AG08396 (cell line): ENCODE measurements at places on chromosomes 12 and 14.
A peak's percentile ranks its signal among the peaks of the same experiment; 100 is the strongest.

DNA sequence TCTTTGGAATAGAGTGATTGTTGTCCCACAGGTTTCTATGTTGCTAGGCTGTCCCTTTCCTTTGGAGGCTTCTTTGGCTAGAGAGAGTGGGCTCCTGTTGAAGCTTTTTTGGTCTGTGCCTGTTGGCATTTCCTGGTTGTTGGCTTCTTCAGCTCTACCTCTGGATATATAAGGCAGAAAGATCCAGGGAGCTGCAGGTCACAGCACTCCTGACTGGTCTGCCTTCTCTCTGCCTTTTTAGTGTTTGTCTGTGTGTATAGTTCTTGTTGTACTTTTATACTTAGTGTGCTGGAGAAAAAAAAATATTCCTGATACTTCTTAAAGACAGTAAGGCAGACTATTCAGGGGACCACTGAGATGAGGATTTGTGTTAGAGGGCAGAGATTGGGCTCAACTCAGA is 202.7 kb downstream of the FBXL14 start:
- DNase-seq: no peak

DNA sequence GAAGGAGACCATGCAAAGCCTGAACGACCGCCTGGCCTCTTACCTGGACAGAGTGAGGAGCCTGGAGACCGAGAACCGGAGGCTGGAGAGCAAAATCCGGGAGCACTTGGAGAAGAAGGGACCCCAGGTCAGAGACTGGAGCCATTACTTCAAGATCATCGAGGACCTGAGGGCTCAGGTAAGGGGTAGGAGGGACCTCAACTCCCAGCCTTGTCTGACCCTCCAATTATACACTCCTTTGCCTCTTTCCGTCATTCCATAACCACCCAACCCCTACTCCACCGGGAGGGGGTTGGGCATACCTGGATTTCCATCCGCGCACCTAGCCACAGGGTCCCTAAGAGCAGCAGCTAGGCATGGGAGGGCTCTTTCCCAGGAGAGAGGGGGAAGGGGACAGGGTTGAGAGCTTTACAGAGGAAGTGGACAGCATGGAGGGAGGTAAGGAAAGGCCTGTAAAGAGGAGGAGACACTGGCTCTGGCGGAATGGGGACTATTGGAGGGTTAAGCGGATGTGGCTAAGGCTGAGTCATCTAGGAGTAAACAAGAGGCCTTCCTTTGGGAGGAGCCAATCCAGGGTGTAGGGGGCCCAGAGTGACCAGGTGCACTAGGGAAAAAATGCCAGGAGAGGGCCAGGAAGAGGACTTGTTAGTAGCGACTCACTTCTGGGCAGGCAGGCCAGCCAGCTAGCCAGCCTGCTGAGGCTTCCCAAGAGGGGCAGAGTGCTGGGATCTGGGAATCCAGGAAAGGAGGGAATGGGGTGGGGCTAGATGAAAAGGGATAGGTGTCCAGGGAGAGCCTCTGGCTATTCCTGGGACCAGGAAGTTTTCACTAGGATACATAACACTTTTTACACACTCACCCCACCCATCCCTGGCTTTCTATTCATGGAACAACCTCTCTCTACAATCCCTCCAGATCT is 754 bp downstream of the KRT18 start:
- DNase-seq: peak; percentile 51

- no peak for DNase-seq
Observed at GRCh38 chr12:61369241-61369910, 890.8 kb upstream of the USP15 start.

- DNase-seq: no peak
Observed at GRCh38 chr14:54697803-54698202, 130.9 kb downstream of the SAMD4A start.

- no peak for DNase-seq
Observed at GRCh38 chr12:122235741-122236140, 9.9 kb upstream of the DIABLO start.

GRCh38 chr12:104802208-104802607 is 155.9 kb downstream of the SLC41A2 start:
- DNase-seq: no peak

GRCh38 chr12:24363177-24363754 is 413.8 kb upstream of the SOX5 start:
- DNase-seq: no peak

GRCh38 chr14:36773136-36773540 is 111.5 kb downstream of the PAX9 start:
- no peak for DNase-seq

DNA sequence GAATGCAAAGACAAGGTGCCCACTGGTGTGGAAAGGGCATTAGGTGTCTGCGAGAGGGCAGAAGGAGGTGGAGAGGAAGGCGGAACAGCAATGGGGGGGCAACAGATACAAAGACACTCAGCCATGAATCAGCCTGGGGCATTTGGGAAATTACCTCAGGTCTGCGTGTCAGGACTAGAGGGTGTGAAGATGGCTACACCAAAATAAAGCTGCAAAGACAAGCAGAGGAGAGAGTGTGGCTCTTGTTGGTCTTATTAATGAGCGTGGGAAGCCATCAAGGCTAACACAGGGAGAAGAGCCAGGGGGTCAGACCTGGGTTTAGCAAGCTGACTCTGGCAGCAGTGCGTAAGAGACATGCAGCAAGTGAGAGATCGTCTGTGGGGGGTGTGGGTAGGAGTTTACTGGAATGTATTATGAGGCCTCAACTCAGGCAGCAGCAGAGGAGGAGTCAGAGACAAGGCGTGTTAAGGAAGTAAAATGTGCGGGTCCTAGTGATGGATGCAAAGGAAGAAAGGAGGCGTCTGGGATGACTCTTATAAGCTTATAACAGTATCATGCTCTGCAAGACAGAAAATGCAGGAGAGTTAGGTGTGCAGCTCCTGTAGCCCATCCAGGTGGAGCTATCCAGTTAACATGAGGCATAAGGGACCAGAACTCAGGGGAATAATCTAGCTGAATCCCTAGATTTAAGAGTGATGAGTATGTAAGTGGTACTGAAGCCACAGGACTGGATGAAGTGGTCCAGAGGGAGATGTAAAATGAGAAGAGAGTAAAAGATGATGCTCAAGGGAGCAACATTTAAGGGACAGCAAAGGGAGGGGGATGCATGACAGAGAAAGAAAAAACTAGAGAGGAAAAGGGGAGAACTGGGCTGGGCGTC is 50.4 kb downstream of the KCNK10 start:
- no peak for DNase-seq

DNA sequence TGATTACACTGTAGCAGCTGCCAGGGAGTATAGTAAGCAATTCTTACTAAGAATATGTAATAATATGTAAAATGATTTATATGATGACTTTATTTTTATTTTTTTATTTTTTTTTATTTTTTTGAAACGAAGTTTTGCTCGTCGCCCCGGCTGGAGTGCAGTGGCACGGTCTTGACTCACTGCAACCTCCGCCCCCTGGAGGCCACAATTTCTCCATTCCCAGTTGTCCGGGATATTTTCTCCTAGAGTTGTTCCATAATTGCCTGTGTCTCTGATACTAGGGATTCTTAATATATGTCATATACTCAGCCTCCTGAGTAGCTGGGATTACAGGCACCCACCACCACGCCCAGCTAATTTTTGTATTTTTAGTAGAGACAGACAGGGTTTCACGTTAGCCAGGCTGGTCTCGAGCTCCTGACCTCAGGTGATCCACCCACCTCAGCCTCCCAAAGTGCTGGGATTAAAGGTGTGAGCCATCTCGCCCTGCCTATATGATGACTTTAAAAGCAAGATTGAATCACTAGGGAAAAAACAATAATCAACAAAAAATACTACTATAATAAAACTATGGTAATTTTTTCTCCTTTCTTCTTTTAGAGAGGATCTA is 12.2 kb upstream of the ITPR2 start:
- no peak for DNase-seq
